DND-41 (cell line): ENCODE measurements at places on chromosomes 16 and 17.

DNA sequence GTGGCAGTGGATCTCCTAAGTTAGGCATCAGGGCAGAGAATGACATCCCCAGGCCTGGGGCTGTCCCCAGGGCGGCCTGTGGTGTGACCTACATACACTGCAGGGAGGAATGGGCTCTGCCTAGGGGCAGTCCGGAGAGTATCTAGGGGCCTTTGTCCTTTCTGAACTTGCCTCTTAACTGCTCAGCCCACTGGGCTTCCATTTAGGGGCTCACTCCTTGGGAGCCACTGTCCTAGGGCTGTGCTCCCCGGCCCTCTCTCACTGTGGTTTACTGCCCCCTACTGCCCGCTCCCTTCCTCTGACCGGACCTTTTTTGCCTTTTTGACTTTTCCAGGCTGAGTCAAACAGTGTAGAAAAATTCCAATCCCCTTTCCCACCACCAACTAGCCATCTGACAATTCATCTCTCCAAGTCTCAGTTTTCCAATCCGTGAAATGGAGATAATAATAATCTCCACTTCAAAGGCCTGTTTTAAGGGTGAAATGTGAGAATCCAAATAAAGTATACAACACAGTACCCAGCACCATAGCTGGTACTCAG is 66.8 kb downstream of the DNAH3 start:
- peaks cover 5% of the 10 kb centered on the region for H3K27me3 ChIP-seq
- no peak overlapping the region for H3K4me3 ChIP-seq
- H3K27ac ChIP-seq = no peak overlapping the region

DNA sequence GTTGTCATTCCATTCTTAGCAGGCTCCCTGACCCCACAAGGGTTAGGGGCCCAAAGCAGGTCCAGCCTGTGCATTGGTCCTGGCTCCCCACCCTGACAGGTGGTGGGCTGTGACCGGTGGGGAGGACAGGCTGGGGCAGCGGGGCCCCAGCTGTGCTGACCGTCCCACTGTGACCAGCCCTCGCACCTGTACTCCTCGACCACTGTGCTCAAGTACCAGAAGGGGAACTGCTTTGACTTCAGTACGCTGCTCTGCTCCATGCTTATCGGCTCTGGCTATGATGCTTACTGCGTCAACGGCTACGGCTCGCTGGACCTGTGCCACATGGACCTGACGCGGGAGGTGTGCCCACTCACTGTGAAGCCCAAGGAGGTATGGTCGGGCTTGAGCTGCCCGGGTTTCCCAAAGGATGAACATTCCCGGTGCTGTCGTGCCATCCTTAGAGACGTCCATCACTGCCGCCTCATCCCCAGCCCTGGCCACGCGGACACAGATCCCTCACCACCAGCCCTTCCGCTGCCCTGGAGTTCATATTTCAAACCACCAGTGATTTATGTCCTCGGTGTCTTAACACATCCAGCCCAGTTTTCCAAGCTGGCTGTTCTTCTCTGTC is 7.3 kb downstream of the DRC7 start:
- DNase-seq = no peak
- H3K27ac ChIP-seq = no peak overlapping the region
- H3K36me3 ChIP-seq = no peaks in the 10 kb centered on the region
- H3K4me3 ChIP-seq = no peak overlapping the region
- no peaks in the 10 kb centered on the region for H3K4me1 ChIP-seq
- H3K27me3 ChIP-seq = no peaks in the 10 kb centered on the region

DNA sequence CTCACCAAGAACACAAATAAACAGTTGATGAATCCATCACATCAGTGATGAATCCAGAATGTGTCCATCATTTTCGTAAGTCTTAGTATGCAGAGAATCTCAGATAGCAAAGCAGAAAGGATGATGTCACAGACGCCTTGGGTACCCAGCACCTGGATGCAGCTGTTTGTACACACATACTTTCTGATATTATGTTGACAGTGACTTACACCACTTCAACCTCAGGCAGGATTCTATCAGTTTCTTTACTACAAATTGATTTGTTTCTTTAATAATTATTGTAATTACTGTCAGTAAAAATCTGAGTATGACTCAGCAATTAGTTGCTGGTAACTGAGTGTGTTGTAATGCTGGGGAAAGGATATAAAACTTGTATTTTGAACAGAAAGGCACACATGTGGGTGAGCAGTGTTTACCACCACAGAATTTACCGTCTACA is 159.8 kb downstream of the RPTOR start:
- no peak for DNase-seq
- peaks cover 41% of the 10 kb centered on the region for H3K4me1 ChIP-seq
- peaks cover 19% of the 10 kb centered on the region for H3K36me3 ChIP-seq

DNA sequence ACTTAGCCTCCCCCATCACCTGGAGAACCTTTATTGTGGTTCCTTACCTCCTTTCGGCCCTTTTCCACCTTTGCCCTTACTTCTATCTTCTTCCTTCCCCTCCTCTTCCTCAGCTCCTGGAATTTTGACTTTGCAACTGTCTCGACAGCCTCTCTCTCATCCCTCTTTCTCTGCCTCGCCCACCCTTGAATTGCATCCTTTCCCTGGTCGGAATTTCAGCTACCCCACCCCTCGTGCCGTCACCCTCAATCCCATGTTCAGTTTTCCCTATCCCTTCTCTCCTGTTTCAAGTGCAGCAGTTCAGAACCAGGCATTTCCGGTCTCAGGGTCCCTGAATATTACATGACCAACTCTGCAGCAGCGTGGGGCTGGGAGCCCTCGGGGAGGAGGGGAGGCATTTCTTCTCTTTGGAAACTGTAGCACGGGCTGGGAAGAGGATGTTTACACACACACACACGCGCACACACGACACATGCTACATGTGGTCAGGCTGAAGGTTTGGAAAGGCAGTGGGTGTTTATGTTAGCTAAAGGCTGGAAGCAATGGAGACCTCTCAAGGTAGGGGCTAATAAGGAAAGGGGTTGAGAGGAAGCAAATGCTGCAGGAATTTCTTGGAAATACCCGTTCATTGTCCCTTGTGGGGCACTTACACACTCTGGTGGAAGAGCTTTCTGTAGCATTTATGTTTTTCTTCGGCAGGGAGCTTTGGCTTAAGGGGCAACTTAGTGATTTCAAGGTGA is 971 bp downstream of the MINK1 start:
- peak overlapping the region; percentile 51 for H3K27ac ChIP-seq
- peaks cover 21% of the 10 kb centered on the region for H3K4me1 ChIP-seq
- H3K4me3 ChIP-seq = peak overlapping the region; percentile 76
- H3K27me3 ChIP-seq = no peaks in the 10 kb centered on the region
- peak; percentile 36 for DNase-seq

DNA sequence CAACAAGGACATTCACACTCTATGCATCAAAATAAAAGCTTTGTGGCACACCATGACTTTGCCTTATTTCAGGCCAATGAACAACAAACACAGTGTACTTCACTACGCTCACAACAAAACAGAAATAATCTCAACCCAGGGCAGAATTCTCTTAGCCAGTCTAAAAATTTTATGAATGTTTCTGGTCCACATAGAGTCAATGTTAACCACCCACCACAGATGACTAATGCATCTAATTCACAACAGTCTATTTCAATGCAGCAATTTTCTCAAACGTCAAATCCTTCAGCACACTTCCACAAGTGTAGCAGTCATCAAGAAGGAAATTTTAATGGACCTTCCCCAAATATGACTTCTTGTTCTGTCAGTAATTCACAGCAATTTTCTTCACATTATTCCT is 101.7 kb downstream of the CHD9 start:
- peaks cover 31% of the 10 kb centered on the region for H3K36me3 ChIP-seq
- no peak overlapping the region for H3K4me3 ChIP-seq
